ENCODE measurements at places on chromosomes 4 and X.

DNA sequence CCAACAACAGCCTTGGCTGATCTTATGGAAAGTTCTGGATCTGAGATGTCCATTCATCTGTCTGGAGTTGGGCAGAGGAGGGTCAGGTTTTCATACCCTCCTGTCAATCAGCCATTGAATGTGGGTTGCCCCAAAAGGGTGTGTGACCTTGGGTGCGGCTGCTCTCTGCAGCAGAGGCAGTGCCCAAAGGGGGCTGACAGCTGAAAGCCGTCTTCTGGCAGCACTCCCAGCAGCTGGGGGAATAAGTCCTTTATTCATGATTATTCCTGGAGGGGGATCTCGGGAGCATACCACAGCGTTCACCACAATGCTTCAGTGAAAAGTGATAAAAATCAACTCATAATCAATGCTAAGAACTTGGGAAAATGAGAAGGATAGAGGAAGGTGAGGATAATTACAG, 54.7 kb downstream of the OTC start:
- no peak for DNase-seq

- no peak for DNase-seq
Observed at GRCh38 chr4:105952591-105952990, 57.3 kb downstream of the NPNT start.

DNA sequence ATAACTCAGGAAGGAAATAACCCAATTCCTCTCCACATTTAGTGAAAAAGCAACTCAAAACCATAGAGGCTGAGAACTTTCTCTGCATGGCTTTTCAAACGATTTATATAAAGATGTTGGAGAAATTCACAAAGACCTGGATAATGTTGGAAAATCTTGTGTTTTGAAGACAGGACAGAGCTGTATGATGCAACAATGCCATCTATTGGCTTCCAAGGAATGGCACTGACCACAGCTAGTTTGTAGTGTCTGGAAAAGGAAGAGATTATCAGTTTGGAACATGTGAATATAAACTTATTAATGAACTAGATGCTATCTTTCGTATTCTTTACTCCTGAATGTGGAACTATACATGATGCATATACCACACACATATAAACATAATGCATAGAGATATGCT, 503.6 kb downstream of the IL1RAPL1 start:
- no peak for DNase-seq

DNA sequence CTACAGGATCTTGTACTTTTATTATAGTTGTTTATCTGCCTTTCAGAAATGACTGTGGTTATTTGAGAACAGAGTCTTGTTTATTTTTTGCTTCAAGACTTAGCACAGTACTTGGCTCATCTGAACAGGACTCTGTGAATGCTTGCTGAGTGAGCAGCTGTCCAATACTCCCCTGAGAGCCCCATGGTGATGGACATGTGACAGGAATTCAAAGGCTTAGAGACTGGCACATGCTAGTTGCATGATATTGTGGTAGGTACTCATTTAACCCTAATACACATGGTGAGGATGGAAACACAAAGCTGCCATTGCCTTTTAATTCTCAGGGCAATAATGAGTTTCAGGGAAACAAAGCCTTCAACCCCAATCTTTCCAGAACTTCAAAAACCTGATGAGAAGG, 97.3 kb downstream of the GEMIN8 start:
- DNase-seq: no peak

DNA sequence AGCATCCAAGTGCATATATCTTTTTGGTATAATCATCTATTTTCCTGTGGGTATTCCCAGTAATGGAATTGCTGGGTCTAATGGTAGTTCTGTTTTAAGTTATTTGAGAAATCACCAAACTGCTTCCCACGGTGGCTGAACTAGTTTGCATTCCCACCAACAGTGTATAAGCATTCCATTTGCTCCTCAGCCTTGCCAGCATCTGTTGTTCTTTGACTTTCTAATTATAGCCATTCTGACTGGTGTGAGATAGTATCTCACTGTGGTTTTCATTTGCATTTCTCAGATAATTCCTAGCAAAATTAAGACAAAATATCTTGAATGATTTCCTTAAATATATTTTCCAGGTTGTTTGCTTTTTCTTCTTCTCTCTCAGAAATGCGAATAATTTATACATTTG, 341.1 kb downstream of the GBA3 start:
- DNase-seq: no peak

GRCh38 chrX:17531500-17531899, 156.5 kb downstream of the NHS start:
- DNase-seq: no peak
